ENCODE measurements at places on chromosomes 4 and X.

DNA sequence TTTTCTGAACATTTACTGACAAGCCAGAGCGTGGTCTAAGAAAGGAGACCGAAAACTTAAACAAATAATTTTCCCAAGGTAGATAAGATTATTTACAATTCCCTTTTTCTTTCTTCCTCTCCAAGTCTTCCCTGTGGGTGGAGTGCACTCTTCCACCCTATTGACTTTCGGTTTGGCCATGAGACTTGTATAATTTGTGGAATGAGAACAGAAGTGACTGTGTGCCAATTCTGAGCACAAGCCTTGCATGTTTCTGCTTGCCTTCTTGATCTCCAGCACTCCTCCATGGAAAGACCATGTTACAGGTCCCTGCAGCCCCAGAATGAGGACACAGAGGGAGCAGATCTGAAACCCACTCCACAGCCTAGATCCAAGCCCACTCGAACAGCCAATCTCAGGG lies 150.0 kb upstream of the HPGD start:
- DNase-seq: no peak

DNA sequence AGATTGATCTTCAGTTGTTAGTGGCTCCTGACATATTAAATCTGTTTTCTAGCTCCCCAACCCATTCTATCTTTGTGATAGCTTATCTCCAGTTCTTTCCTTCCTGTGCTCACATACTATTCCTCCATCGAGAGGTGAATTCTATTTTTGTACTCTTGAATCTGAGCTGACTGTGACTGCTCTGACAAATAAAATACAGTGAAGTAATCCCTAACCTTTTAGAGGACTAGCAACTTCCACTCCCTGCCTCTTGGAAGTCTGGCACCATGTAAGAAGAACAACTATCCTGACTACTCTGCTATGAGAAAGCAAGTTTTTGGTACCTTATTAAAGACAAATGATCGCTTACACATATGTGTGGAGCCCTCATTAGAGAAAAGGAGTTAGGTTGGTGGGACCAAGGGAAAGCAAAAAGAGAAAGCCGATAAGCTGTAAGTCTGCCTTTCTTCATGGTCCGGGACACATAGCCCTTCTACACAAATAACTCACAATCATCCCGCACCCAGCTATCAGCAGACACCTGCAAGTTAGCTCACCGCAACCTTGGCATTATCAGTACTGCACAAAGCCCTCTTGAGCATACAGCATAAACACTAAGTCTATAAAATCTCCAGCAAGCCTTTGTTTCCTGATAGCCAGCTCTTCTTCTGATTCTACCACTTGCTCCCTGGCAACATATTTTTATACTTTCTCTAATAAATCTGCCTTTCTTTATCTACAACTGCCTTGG lies 13.5 kb upstream of the PPM1K start:
- DNase-seq: no peak

DNA sequence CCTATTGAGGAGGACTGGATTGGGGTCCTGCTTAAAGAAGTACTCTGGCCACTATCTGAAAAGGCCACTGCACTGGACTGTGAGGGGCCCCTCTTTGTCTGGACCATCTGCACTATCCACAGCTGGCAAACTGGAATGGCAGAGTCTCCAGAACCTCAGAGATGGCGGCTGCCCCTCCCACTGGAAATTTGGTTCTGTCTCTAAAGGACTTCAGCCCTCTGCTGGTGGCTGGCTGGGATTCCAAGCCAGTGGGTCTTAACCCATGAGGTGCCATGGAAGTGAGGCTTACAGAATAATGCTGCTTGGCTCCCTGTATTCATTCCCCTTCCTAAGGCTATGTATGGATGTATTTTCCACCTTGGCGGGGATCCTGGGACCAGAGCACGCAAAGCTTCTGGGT lies 41.6 kb upstream of the CYLC1 start:
- no peak for DNase-seq

DNA sequence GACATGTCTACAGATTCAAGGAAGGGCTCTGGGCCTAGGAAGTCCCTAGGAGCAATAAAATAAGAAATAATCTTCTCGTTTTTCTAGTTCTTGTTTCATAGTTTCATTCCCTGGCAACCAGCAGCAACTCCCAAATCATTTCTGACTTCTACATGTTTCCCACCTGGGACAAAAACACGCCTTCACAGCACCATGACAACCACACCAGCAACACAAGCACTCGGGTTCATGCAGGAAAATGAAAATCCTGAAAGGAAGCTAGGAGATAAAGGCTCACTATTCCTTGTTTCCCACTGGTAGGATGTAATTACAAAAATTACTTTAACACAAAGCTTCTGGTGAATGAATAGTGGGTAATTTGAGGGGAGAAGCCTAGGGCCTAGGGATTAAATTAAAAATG lies 158.9 kb downstream of the ADAMTS3 start:
- no peak for DNase-seq

DNA sequence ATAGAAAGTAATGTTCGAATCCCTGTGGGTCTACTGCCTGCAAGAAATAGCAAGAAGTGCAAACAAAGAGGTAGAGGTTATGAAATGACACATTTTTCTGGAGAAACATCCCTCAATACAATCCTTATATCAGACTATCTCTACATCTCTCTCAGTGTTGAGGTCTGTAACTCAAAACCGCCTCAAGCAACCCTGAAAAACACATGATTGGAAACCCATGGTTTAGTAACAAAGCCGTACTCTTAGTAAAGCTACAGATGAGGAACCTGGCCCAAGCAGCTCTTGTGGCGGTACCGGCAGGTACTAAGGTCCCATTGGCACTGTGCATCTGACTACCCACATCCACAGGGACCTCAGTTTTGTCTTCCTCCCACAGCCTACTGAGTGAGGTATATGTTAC lies 53.9 kb downstream of the IRF2 start:
- no peak for DNase-seq

DNA sequence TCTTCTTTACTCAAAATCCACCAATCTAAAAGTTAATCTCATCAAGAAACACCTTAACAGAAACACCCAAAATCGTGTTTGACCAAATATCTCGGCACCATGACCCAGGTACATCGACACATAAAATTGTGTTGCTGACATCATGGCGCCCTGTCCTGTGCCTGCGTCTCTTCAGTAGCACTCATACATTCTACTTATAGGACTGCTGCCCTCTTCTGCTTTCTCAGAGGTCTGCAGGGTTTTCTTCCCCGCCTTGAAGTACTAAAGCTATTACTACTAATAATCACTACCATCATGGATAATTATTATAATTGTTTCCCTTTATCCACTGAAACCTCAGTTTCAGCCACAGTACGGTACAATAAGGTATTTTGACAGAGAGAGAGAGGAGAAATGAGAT lies 1403.1 kb upstream of the TENM3 start:
- no peak for DNase-seq

DNA sequence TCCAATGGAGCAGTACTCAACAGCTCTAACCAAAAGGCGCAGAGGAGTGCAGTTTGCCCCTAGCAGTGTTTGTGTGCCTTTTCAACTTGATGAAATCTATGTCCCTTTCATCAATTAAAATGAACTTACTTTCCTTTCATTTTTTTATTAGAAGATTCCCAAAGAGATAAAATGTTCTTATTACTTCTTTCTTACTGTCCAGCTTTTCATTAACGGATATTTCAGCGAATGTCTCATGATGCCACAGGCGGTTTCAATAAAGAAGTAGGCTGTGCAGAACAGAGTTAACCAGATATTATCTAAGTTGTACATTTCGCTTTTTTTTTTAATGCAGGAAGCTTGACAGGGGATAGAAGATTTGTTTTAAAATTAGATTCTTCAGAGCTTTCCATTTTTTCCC lies 3.4 kb upstream of the MAOB start:
- no peak for DNase-seq

- no peak for DNase-seq
Measured at GRCh38 chrX:113929004-113929403, 654.9 kb upstream of the HTR2C start.
